T-cell (primary cell): ENCODE measurements at places on chromosomes 2 and 18.

- no peak for DNase-seq
Observed at GRCh38 chr2:60507211-60507965, 46.1 kb downstream of the BCL11A start.

- DNase-seq = no peak
Observed at GRCh38 chr2:10086950-10087349, 6.7 kb upstream of the CYS1 start.

DNA sequence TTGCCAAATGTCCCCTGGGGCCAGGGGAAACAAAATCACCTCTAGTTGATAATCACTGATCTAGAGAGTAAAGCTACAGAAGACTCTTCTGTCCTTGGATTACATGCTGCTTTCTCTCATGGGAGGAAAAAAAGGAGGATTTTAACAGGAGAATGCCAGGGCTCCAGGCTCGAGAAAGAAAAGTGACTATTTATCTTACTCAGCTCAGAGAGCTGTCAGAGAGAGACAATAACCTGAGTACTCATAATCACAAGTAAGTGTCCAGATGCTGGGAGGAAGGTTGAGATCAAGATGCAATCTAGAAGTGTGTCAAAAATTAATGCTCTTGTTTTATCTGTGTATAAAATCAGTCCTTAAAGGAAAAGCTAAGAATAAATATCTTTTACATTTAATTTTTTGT lies 133.3 kb downstream of the PTRHD1 start:
- no peak for DNase-seq

- no peak for DNase-seq
Observed at GRCh38 chr2:186697536-186697935, 3.7 kb downstream of the FAM171B start.

DNA sequence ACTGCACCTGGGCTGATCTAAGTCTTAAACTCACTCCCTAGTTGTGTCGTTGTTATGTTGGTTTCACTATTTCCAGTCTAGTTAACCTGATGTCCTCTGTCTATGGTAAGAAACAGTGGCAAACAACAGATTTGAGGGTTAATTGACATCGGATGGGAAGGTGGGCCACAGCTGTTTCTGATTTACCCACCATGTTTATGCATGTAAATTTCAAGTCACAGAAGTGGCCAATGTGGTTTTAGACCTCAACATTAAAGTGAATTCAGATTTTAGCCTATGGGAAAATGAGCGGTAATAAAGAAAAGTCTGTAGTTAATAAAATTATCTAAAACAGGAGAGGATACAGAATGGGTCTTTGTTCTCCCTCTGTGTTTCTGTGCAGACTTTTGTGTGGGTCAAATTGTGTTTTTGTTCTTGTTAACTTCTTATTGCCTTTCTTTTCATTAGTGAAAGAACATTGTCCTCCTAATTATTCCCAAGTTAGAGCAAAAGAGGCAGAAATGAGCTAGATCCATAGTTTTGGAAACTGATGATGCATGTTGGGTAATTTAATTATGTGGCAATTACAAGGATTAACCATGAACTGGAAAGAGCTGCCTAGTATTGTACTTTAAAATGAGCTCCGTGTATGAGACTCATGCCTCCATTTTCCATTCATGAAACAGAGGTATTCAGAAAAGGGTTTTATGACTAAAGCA lies 83.2 kb downstream of the LAMA3 start:
- no peak for DNase-seq

- peak; percentile 6 for DNase-seq
Observed at GRCh38 chr18:49561289-49562193, at the start of gene LIPG. TSS of gene LIPG (plus strand) at chr18:49562057. CDS start at chr18:49562309, 252 bp downstream.

- no peak for DNase-seq
Observed at GRCh38 chr2:227456772-227457171, 15.2 kb upstream of the AGFG1 start.

- no peak for DNase-seq
Observed at GRCh38 chr2:224524657-224525056, 60.5 kb downstream of the CUL3 start.

DNA sequence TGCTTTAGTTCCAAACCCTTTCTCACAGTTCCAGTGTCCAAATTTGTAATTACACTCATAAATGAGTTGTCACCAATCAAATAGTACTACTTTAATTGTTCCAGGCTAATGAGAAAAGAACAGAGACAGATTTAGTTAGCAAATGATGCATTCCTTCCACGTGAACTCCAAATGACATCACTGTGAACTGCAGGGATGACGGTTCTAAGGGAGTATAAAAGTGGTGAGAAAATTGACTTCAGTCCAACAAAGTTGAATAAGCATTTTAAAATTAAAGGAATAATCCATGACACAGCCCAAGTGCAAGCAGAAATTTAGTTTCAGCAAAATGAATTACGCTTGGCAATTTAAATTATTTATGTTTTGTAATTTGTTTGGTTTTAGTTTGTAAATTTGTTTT lies 102.0 kb upstream of the LRATD1 start:
- no peak for DNase-seq

DNA sequence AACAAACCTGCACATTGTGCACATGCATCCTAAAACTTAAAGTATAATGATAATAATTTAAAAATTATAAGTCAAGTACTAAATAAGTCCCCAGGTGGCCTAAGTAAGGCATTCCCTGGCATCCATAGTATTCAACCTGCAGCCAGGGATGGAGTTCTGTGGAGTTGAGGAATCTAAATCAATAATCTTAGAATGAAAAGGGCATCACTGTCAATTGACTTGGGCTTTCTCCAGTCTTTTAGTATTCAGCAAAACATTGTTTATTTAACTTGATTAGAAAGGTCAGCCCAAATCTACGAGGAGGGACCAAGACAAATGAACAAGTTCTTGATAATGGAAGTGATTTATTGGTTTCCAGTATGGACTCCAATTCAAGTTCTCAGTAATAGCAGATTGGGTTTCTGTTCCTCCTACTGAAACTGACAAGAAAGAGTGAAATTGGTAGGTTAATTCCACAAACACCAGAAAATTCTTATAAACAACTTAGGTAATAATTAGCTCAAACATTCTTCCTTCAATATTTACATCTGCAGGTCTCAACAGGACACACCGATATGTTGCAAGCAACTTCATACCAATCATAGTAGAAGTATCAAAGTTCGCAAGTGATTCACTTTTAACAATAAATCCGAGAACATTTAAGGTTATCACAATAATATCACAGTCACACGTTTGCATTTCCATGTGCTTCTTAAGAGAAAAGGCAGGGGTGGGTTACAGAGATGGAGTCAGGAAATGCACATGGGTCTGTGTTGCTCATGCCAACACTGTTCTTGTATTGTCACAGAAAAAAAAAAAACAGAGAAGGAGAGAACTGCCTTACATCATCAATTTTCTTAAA lies 51.7 kb upstream of the EHBP1 start:
- no peak for DNase-seq

DNA sequence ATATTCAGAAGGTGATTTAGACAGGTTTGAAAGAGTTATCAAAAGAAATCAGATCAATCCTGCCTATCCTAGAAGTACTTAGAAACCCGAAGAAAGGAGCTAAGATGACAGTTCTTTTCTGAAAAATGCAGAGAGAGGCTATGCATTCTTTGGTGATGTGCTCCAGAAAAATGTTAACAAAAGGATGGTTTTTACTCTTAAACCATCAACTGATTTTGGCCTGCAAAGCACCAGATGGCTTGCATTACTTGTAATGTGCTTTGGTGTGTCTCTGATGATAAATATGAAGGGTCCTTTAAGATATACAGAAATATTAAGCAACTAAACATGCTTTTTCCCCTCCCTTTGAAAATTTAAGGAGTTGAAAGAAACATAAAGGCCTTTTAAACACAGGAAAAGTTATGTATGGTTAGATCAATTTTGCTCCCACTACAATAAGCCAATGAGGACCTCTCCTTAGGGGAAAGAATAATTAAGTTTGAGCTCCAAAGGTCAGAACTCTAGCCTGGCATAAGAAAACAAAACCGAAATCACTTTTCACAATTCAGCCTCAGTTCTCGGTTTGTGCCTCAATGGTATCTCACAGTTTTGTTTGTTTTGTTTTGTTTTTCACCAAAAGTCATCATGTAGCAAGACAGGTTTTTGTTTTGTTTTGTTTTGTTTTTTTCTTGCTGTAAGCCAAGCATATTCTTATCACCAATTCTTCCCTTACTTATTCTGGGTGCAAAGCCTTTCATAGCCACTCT lies 302.4 kb upstream of the NT5C1B start:
- no peak for DNase-seq

DNA sequence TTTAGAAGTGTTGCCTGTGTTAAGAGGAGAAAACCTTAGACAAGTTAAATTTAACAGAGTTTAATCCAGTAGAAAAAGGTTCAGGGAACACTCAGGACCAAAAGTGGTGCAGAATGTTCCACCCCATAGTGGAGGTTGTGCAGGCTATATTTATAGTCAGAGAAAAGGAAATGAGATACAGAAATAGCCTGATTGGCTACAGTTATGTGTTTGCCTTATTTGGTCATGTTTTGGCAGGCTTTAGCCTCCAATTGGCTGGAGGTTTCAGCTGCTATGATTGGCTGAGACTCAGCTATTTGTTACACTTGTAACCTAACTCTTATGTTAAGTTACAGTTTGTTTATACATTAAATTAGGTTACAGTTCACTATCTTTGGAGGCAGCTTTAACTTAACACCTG lies 4.2 kb downstream of the STAMBP start:
- DNase-seq = no peak

GRCh38 chr2:177334940-177335543 lies 57.5 kb upstream of the AGPS start:
- DNase-seq = no peak

DNA sequence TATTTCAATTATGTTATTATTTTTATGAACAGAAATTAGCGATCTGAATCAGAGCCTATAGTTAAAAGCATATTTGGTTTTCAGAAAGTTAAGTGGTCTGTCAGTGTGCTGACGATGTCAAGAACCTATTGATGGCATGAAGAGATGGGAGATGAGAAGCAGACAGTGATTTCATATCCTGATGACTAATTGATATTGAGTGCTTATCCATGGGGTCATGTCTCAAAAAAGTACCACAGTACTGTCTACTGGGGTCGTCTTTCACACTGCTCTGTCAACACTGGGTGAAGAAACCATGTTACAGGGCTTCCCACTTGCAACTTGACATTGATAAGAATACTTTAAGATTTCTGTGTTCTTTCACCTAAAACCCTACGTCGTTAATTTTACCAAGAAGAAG lies 297.1 kb downstream of the AFF3 start:
- no peak for DNase-seq

GRCh38 chr2:25814681-25815080 lies 63.6 kb downstream of the ASXL2 start:
- no peak for DNase-seq

DNA sequence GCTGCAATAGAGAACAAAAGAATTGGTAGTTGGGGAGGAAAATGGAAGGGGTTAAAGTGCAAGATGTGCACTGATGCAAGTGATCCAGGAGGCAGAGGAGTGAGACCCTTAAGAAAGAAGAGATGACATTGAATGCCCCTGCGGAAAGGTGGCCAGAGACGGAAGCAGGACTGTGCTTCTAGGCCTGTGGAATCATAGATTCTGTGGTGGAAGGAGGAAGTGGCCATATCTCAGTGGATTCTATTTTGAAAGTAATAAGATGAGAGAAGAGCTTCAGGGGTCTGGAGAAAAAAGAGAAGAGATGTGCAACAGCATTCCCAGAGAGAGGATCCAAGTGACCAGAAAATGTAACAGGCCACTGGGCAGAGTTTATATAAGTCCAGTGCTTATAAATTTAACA lies 18.6 kb upstream of the GYPC start:
- no peak for DNase-seq

DNA sequence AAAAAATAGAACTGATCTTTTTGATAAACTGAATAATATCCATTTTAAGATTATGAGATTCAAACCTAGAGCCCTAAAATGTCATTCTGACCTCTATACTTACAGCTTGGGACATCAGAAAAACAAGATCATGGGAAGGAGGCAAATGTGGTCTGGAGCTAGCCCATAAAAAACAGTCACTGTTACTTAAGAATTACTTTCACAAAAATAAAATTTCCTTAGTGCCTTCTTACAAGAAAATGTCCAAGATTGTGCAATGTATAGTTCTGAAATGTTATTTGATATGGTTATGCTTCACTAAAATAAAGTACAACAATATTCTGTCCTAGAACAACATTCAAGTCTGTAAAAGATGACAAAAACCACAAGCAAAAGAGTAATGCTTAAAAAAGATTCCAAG lies 247.6 kb downstream of the DYM start:
- no peak for DNase-seq

DNA sequence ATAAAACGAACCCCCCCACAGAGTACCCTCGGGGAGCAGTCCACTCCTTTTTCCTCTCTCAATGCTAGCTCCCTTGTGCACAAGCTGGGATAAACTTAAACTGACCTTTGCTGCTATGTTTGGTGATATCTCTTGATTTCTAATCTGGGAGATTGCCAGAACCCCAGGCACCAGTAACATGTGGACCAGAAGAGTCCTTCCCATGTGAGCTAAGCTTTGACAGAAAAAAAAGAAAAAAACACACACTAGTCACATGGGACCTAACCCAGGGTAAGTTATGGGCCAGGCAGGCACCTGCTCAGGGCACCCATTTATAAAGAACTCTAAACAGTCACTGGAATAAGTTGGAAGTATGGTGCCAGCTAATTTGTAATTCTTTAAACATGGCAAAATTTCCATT lies 242.6 kb downstream of the EN1 start:
- no peak for DNase-seq

- no peak for DNase-seq
Observed at GRCh38 chr18:71115261-71115660, 826.4 kb downstream of the SOCS6 start.

DNA sequence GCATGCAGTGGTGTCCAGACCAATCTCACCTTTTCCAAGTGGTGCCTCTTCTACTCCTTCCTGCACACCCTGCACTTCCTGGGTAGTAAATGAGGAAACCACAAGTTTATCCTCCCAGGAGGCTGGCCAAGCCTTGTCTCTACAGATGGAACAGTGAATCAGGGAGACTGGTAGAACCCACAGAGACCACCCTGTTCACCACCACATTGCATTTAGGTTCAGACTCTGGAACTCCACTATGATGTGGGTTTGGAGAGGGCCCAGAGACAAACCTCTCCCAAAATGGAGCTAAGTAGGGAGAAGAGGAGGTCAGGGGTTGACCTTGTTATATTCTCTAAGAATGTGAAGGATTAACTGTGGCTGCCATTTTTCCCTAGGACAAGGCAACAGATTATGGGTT lies 102.8 kb upstream of the FZD7 start:
- no peak for DNase-seq

GRCh38 chr2:43818761-43819160 lies 19.9 kb downstream of the ABCG5 start:
- no peak for DNase-seq

DNA sequence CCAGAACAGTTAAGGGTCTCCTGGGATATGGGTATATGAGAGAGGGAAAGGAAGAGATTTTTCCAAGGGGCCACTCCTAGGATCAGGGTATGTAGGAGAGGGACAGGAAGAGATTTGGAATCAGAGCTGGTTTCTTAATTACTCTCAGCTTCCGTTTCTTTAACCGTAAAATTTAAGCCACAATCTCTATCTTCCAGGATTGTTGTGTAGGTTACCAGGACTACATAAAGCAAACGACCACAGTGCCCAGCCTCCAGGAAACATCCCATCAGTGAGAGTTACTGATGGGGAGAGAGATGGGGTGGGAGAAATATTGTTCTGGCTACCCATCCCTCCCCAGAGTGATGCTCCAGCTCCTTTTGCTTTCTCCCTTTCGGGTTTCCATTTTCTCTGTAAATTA lies 114.6 kb upstream of the THUMPD2 start:
- no peak for DNase-seq

GRCh38 chr2:54864096-54864495 lies 140.6 kb downstream of the EML6 start:
- no peak for DNase-seq

GRCh38 chr2:72793798-72794440 lies 31.9 kb downstream of the EXOC6B start:
- DNase-seq = no peak
